Thyroid gland (tissue), 4 donors: ENCODE measurements at places on chromosomes 13 and 19. TPM values are rescaled to one million over a fixed set of nuclear protein-coding genes. Genes with fewer than 3 reads are reported as not detected.
A peak's percentile ranks its signal among the peaks of the same experiment; 100 is the strongest.

The KIR3DL1 gene
- total RNA-seq: not detected

- peaks cover 8% of the 10 kb centered on the region for H3K4me1 ChIP-seq
- no peak overlapping the region for H3K4me3 ChIP-seq
- no peaks in the 10 kb centered on the region for H3K27me3 ChIP-seq
- no peak for DNase-seq
Observed at GRCh38 chr19:40400559-40400958, 10.6 kb upstream of the HIPK4 start.

The KCTD12 gene
- total RNA-seq: 35.2 TPM

The CCNA1 gene
- 0.83 TPM for total RNA-seq

DNA sequence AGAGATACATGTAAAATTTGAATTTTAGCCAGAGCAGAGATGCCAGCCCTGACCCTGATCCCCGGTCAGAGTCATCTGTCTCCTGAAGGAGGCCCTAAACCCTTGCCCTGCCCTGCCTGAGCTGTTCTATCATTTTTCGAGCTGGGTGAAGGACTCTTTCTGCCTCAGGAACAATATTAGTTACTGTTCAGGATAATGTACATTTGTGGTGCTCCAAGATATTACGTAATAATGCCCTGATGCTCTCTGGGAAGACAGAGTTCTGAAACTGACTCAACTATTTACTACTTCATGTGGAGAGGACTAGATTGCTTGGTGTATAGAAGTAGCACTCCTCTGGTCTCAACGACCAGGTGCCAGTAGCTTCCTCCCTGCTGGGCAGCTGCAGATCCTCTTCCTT, 37.9 kb upstream of the UBL3 start:
- H3K36me3 ChIP-seq: no peaks in the 10 kb centered on the region
- DNase-seq: no peak
- H3K27me3 ChIP-seq: no peaks in the 10 kb centered on the region
- peaks cover 7% of the 10 kb centered on the region for H3K4me1 ChIP-seq
- no peak overlapping the region for H3K4me3 ChIP-seq
- no peak overlapping the region for H3K27ac ChIP-seq

The NLRP4 gene
- not detected for total RNA-seq

GRCh38 chr13:59112221-59112718, 1051.5 kb downstream of the DIAPH3 start:
- H3K27me3 ChIP-seq: no peaks in the 10 kb centered on the region
- H3K27ac ChIP-seq: no peak overlapping the region
- H3K4me3 ChIP-seq: no peak overlapping the region
- H3K4me1 ChIP-seq: no peaks in the 10 kb centered on the region
- no peaks in the 10 kb centered on the region for H3K36me3 ChIP-seq

The UPF1 gene
- total RNA-seq: 56.7 TPM

DNA sequence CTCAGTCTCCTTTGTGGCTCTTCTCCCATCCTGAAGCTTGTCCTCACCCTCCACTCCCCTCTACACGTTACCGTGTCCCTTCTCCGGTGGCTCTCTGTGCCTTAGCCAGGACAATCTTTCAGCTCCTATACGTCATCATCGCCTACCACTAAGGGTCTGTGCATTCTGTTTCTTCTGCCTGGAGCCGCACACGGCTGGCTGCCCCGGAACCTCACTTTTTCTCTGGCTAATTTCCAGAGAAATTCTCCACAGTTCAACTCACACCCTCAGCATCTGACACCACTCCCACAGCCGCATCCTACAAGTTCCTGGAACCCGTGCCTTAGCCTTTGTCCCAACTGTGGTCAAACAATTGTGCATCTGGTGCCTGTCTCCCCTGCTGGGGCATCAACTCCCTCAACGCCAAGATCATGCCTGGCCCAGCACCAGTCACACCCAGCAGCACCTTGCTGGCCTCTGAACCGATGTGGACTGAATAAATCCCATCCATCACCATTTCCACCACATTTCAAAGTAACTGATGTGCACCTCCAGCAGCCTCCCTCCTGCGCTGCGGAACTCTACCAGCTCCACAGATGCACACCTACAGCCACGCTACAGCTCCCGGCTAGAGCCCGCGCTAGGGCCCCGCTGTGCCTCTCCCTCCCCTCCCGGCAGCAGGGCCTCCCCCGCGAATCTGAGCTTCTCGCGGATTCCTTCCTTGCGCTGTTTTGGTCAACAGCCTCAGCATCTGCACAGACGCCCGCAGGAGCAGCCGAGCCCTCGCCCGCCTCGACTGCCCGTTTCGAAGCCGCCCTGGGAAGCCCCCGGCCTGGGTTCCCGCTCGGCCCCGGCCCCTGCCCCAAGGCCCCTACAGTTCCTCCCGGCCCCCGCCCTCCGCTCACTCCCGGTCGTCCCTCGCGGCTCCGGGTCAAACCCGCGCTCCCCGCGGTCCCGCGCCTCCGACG, 689 bp downstream of the DCUN1D2 start:
- peak overlapping the region; percentile 63 for H3K4me3 ChIP-seq
- no peaks in the 10 kb centered on the region for H3K27me3 ChIP-seq
- H3K4me1 ChIP-seq: peaks cover 28% of the 10 kb centered on the region
- H3K27ac ChIP-seq: peak overlapping the region; percentile 69

DNA sequence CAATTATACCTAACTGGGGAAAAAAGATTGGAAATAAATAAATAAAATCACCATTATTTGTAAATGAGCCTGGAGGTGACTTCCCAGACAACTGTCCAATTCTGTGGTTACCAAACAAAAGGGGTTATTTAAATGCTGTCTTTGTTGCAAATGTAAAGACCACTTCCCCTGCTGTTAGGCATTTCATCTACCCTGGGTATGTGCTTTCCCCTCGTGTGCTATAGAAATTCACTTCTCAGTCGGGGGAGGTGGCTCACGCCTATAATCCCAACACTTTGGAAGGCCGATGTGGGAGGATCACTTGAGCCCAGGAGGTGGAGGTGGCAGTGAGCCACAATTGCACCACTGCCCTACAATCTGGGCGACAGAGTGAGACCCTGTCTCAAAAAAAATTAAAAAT, 101.9 kb upstream of the AKAP11 start:
- no peak for DNase-seq
- no peak overlapping the region for H3K27ac ChIP-seq
- no peak overlapping the region for H3K4me3 ChIP-seq
- no peaks in the 10 kb centered on the region for H3K4me1 ChIP-seq
- H3K36me3 ChIP-seq: peaks cover 5% of the 10 kb centered on the region
- no peaks in the 10 kb centered on the region for H3K27me3 ChIP-seq

DNA sequence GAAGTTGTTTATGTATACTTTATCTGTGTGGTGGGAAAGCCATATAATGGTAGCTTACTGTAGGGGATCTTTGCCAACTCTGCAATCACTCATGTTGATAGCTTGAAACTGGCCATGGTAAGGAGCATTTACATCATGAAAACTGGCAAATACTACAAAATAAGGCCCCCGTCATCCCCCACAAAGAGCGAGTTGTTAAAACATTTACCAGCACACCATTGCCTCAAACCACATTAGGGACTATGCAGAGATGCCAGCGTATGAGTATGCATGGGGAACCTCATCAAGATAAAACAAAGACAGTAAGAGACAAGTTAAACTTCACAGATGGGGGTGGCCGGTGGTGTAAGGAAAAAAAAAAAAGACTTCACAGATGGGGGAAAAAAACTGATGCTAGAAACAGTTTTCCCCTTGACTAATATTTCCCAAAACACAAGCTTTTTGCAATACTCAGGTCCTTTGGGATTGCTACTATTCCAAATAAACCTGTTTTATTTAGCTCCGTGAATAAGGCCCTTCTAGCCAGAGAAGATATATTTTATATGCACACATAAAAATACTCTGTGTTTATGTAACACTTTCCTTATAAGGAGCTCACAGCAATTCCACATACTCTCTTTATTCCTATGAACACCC, 70.6 kb upstream of the SERP2 start:
- no peaks in the 10 kb centered on the region for H3K36me3 ChIP-seq
- no peak overlapping the region for H3K27ac ChIP-seq
- H3K4me3 ChIP-seq: no peak overlapping the region
- no peak for DNase-seq
- no peaks in the 10 kb centered on the region for H3K27me3 ChIP-seq

DNA sequence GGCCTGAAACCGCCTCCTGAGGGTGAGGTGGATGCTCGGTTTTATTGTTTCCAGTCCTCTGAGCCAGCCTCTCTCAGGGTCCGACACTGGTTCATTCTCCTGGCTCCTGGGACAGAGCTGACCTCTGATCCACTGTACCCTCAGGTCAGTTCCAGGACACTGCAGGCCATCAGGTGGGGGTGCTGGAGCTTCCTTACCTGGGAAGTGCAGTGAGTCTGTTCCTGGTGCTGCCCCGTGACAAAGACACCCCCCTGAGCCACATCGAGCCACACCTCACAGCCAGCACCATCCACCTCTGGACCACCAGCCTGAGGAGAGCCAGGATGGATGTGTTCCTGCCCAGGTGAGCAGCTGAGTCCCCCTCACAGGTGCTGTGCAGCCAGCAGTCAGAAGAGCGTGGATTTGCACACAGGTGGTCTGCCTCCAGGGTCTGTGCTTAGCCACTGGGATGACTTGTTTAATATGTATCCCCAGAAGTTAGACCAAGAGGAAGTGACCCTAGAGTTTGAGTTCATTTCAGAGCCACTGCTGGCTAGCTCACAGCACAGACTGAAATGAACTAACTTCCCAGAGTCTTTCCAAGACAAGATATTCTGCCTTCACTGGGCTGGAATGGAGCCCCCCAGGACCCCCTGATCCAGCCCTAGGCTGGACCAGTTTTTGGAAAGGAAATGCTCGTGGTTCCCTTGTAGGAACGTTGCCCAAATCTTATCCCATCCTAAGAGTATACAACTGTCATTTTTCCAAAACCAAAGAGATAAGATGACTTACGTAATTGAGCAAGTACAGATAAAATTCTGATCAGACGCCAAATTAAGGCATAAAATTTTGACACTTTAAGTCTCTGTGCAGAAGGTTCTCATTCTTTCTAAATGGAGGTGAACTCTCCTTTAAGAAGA, 8.8 kb downstream of the SERPINE3 start:
- H3K27ac ChIP-seq: no peak overlapping the region
- H3K4me1 ChIP-seq: no peaks in the 10 kb centered on the region
- H3K36me3 ChIP-seq: no peaks in the 10 kb centered on the region
- H3K4me3 ChIP-seq: no peak overlapping the region
- H3K27me3 ChIP-seq: no peaks in the 10 kb centered on the region

The PLK5 gene
- total RNA-seq: not detected

The POSTN gene
- total RNA-seq: 27.8 TPM

DNA sequence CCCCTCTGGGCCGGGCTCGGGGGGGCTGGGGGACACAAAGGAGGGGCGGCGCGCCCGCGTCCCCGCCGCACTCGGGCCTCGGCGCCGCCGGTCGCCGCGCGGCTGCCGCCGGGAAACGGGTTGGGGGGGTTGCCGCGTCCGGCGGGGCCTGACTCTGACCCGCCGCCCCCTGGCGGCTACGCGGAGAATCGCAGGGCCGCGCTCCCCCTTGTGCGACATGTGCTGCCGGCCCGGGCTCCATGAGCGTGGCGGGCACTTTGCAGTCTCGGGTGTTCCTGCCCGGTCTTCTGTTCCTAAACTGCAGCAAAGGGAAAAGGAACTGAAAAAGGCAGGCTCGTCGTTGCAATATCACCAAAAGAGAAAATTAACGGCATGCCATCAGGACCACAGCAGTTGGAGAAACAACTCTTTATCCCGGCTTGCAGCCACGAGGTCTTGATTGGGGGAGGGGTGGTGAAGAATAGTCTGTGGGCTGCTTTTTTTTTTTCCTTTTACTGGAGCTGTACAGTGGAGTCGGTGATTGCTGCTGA, 1.5 kb downstream of the MIR17HG start:
- H3K27ac ChIP-seq: peak overlapping the region; percentile 90
- H3K4me3 ChIP-seq: no peak overlapping the region
- peaks cover 34% of the 10 kb centered on the region for H3K4me1 ChIP-seq
- no peaks in the 10 kb centered on the region for H3K27me3 ChIP-seq

GRCh38 chr19:35643255-35644205, 2.0 kb downstream of the ETV2 start:
- peaks cover 26% of the 10 kb centered on the region for H3K4me1 ChIP-seq
- H3K4me3 ChIP-seq: peak overlapping the region; percentile 47
- H3K27ac ChIP-seq: peak overlapping the region; percentile 88
- H3K36me3 ChIP-seq: no peaks in the 10 kb centered on the region

DNA sequence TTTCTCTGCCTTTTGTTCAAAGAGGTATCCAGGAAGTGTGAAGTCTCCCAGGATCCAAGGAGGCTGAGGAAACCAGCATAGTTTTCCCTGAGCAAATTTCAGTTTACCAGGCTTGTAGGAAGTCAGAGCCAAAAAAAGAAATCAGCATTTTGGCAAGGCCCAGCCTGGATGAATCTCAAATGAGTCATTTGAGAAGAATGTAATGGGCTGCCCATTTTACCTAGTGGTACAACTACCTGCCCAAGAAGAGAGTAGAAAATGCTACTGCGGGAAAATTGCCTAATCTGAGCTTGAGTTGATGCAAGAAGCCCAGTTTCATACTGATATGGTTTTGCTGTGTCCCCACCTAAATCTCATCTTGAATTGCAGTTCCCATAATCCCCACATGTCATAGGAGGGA, 284.1 kb upstream of the ZNF507 start:
- H3K4me1 ChIP-seq: no peaks in the 10 kb centered on the region
- H3K4me3 ChIP-seq: no peak overlapping the region
- H3K27ac ChIP-seq: no peak overlapping the region
- no peaks in the 10 kb centered on the region for H3K27me3 ChIP-seq
- no peaks in the 10 kb centered on the region for H3K36me3 ChIP-seq

- no peak overlapping the region for H3K4me3 ChIP-seq
- H3K27me3 ChIP-seq: no peaks in the 10 kb centered on the region
- no peaks in the 10 kb centered on the region for H3K36me3 ChIP-seq
- no peak for DNase-seq
- no peak overlapping the region for H3K27ac ChIP-seq
Observed at GRCh38 chr13:79271616-79272015, 134.4 kb downstream of the RBM26 start.

The NLRP12 gene
- total RNA-seq: not detected

DNA sequence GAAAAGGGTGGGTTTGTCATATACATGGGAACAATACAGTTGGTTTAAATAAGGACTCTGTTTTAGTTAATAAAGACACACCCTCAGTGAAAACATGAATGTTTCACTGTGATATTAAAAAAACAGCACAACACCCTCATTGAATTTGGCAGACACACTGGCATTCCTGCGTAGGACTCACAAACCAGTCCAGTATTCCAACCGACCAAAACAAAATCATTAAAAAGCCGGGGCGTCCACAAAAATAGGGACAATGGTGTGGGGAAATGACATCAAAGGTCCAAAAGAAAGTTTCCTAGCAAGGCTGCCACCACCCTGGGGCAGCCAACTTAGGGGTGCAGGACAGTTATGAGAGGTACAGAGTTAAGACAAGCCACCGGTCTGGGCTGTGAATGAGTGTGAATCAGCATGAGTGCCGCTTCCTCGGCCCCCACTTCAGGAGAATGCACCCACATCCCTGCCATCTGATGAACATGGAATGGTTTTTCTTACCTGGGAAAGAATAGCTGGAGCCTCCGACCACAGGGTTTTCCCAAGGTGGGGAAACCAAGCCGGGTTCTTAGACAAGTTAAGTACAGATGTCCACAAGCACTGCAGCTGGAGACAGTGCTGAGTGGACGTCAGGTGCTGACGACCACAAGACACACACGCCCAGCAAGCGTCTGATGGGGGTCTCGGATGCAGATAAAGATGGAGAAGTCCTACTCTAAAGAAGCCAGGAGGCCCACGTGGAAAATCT, 73.3 kb downstream of the KLF2 start:
- peak overlapping the region; percentile 71 for H3K27ac ChIP-seq
- DNase-seq: peak; percentile 61
- H3K4me3 ChIP-seq: no peak overlapping the region
- no peaks in the 10 kb centered on the region for H3K27me3 ChIP-seq
- H3K4me1 ChIP-seq: peaks cover 49% of the 10 kb centered on the region

The CD37 gene
- 7.8 TPM for total RNA-seq

The SHISA7 gene
- not detected for total RNA-seq

- DNase-seq: no peak
- no peak overlapping the region for H3K27ac ChIP-seq
- no peaks in the 10 kb centered on the region for H3K27me3 ChIP-seq
- H3K4me3 ChIP-seq: no peak overlapping the region
Observed at GRCh38 chr19:4183967-4184717, 1.7 kb downstream of the ANKRD24 start.
